Amniotic epithelial cell (primary cell): ENCODE measurements at places on chromosomes 2 and 18.

- peak; percentile 87 for DNase-seq
These were observed 51.5 kb downstream of the HAUS1 start for GRCh38 chr18:46155641-46156051.

DNA sequence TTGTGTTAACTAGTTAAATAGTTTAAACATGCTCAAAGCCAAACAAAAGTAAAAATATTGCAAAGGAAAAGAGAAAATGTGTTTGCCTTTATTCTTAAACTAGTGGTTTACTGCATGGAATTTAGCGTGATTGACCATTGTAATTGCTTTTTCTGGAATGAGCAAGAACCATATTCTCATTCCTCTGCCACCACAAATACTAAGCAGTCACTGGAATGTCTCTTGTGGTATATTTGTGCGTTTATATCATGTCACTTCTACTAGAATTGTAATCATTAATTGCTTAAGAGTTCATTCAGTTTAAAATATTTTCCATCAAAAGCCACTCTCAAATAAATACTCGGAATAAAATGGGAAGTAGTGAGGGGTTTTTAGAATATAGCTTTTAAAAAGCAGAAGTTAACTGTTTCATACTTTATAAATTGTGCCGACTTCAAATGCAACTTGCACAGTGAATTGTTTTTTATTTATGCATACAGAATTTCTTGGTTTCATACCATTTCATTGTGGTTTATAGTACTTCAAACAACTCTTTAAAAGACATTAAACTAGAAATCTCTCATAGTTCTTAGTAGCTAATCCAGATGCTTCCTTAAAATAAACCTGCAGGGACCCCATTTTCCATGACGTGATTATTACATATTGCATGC is 288.1 kb downstream of the EPHA4 start:
- DNase-seq, result peak; percentile 33

GRCh38 chr18:34976899-34977837 is 64.0 kb upstream of the MAPRE2 start:
- DNase-seq, result peak; percentile 35

GRCh38 chr2:188852772-188853171 is 121.4 kb upstream of the COL3A1 start:
- DNase-seq, result peak; percentile 52

- peak; percentile 64 for DNase-seq
These were observed 59.9 kb downstream of the SUMO1 start for GRCh38 chr2:202178346-202178958.

GRCh38 chr2:215548714-215549113 is 112.8 kb upstream of the FN1 start:
- DNase-seq, result peak; percentile 95

- DNase-seq, result no peak
These were observed 61.3 kb upstream of the BZW1 start for GRCh38 chr2:200750323-200750910.

- DNase-seq, result no peak
These were observed 430.1 kb downstream of the FBXO15 start for GRCh38 chr18:73717570-73717969.

GRCh38 chr18:77985526-77986281 is 736.1 kb downstream of the GALR1 start:
- DNase-seq, result no peak

- DNase-seq, result no peak
These were observed 358.9 kb downstream of the ARL6IP6 start for GRCh38 chr2:153077311-153077710.

- no peak for DNase-seq
These were observed 733.3 kb downstream of the SUCLG1 start for GRCh38 chr2:83725735-83726134.

GRCh38 chr18:26192233-26192632 is 34.0 kb upstream of the TAF4B start:
- DNase-seq, result no peak
